ENCODE measurements at places on chromosomes 3 and 15.

- no peaks in the 10 kb centered on the region for H3K36me3 ChIP-seq
- H3K27ac ChIP-seq, result peak overlapping the region; percentile 30
- H3K27me3 ChIP-seq, result peaks cover 1% of the 10 kb centered on the region
- H3K4me3 ChIP-seq, result peak overlapping the region; percentile 49
Observed at GRCh38 chr15:66655511-66655910, 46.5 kb upstream of the SMAD6 start.

GRCh38 chr15:66017000-66017399, 147.7 kb downstream of the RAB11A start:
- peaks cover 3% of the 10 kb centered on the region for H3K27me3 ChIP-seq
- no peak overlapping the region for H3K4me3 ChIP-seq
- H3K27ac ChIP-seq, result no peak overlapping the region
- no peaks in the 10 kb centered on the region for H3K36me3 ChIP-seq
- DNase-seq, result no peak

DNA sequence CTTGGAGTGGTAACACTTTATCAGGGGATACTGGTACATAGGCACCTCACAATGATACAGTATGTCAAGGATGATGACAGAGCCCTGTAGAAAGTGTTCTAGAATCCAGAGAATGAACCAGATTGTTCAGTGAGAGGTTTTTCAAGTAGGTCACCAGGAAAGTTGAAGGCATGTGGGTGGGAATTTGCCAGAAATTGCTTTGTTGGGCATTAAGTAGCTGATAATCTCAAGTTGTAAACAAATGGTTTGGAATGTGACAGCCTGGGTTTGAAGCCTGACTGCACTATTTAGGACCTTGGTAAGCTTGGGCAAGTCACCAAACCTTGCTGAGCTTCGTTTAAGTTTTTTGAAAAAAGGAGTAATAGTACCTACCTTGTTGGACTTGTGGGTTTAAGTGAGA, 12.5 kb downstream of the SLC35G2 start:
- no peak overlapping the region for H3K4me3 ChIP-seq
- no peaks in the 10 kb centered on the region for H3K4me1 ChIP-seq
- no peak for DNase-seq
- peaks cover 17% of the 10 kb centered on the region for H3K27me3 ChIP-seq
- H3K36me3 ChIP-seq, result no peaks in the 10 kb centered on the region

GRCh38 chr3:78186404-78186803, 1146.5 kb downstream of the ROBO2 start:
- no peak for DNase-seq
- no peak overlapping the region for H3K4me3 ChIP-seq
- no peaks in the 10 kb centered on the region for H3K4me1 ChIP-seq
- no peaks in the 10 kb centered on the region for H3K27me3 ChIP-seq

- H3K27me3 ChIP-seq, result no peaks in the 10 kb centered on the region
- H3K4me1 ChIP-seq, result no peaks in the 10 kb centered on the region
- H3K4me3 ChIP-seq, result no peak overlapping the region
- H3K27ac ChIP-seq, result no peak overlapping the region
Observed at GRCh38 chr3:47225310-47225906, 57.2 kb downstream of the KIF9 start.

DNA sequence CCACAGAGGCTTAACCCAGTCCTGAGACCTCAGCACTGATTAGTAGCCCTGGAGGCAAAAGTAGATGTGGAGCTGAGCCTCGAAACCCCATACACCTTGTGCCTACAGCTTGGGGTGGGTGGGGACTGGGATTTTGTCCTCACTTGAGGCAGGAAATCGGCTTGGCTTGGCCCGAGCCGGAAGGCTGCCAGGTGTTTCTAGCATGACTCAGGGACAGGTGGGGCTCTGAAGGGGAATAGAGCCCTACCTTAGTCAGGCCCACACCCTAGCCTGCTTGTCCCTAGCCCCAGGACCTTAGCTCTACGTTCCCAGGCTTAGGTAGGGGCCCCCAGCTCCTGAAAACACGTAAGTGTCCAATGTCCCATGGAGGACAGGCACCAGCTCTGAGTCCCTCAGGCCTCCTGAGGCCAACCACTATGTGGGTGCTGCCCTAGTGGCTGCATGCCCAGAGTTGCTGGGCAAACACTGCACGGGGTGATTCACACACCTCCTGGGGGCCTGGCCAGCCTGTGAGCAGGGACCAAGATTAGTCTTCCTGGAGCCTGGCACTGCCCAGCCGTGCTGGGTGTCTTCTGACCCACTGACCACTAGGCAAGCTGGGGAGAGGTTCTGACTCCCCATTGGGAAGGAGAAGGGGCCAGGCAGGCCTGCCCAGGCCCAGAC, 3.1 kb downstream of the MST1R start:
- no peak overlapping the region for H3K27ac ChIP-seq
- H3K4me3 ChIP-seq, result no peak overlapping the region
- no peaks in the 10 kb centered on the region for H3K27me3 ChIP-seq

- H3K36me3 ChIP-seq, result no peaks in the 10 kb centered on the region
- peaks cover 1% of the 10 kb centered on the region for H3K27me3 ChIP-seq
- no peak overlapping the region for H3K27ac ChIP-seq
- no peaks in the 10 kb centered on the region for H3K4me1 ChIP-seq
- no peak for DNase-seq
Observed at GRCh38 chr3:104632521-104632920, 734.2 kb upstream of the ALCAM start.

- H3K4me1 ChIP-seq, result peaks cover 66% of the 10 kb centered on the region
- no peak overlapping the region for H3K27ac ChIP-seq
- no peak for DNase-seq
- H3K27me3 ChIP-seq, result peaks cover under 1% of the 10 kb centered on the region
- no peak overlapping the region for H3K4me3 ChIP-seq
- H3K36me3 ChIP-seq, result peaks cover 21% of the 10 kb centered on the region
Observed at GRCh38 chr3:66477856-66478255, 23.0 kb downstream of the LRIG1 start.

GRCh38 chr3:12237912-12238650, 50.8 kb upstream of the PPARG start:
- no peak overlapping the region for H3K4me3 ChIP-seq
- peaks cover 5% of the 10 kb centered on the region for H3K4me1 ChIP-seq
- DNase-seq, result no peak
- peaks cover 22% of the 10 kb centered on the region for H3K27me3 ChIP-seq

DNA sequence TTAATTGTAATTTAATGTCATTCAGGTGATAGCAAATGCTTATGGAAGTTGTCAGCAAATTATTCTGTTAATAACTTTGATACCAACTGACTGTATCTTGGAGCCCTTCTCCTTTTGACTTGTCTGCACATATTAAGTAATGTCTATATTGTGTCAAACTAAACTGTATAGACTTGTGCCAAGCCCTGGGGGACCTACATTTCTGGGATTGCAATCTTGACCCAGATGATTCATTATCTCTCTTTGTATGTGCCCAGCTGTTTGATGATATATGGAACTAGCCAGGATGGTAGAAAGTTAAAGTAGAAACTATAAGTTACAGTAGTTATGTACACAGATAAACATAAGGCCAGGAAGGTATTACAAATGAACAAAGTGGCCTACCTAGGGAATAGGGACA, 402.8 kb upstream of the RARB start:
- DNase-seq, result no peak
- H3K36me3 ChIP-seq, result no peaks in the 10 kb centered on the region
- H3K27me3 ChIP-seq, result no peaks in the 10 kb centered on the region
- no peak overlapping the region for H3K27ac ChIP-seq
- H3K4me3 ChIP-seq, result no peak overlapping the region

- no peaks in the 10 kb centered on the region for H3K4me1 ChIP-seq
- no peak overlapping the region for H3K4me3 ChIP-seq
- DNase-seq, result no peak
- H3K27ac ChIP-seq, result no peak overlapping the region
- no peaks in the 10 kb centered on the region for H3K27me3 ChIP-seq
- H3K36me3 ChIP-seq, result no peaks in the 10 kb centered on the region
Observed at GRCh38 chr3:52039846-52040245, 16.5 kb downstream of the DUSP7 start.

- no peaks in the 10 kb centered on the region for H3K4me1 ChIP-seq
- H3K36me3 ChIP-seq, result no peaks in the 10 kb centered on the region
- peaks cover 17% of the 10 kb centered on the region for H3K27me3 ChIP-seq
- H3K4me3 ChIP-seq, result no peak overlapping the region
- H3K27ac ChIP-seq, result no peak overlapping the region
Observed at GRCh38 chr3:46469680-46470357, 5.1 kb upstream of the LTF start.

GRCh38 chr15:77440378-77440999, 19.8 kb downstream of the HMG20A start:
- no peaks in the 10 kb centered on the region for H3K27me3 ChIP-seq
- H3K36me3 ChIP-seq, result peaks cover 1% of the 10 kb centered on the region
- H3K4me1 ChIP-seq, result peaks cover 39% of the 10 kb centered on the region
- no peak overlapping the region for H3K4me3 ChIP-seq
- no peak overlapping the region for H3K27ac ChIP-seq

DNA sequence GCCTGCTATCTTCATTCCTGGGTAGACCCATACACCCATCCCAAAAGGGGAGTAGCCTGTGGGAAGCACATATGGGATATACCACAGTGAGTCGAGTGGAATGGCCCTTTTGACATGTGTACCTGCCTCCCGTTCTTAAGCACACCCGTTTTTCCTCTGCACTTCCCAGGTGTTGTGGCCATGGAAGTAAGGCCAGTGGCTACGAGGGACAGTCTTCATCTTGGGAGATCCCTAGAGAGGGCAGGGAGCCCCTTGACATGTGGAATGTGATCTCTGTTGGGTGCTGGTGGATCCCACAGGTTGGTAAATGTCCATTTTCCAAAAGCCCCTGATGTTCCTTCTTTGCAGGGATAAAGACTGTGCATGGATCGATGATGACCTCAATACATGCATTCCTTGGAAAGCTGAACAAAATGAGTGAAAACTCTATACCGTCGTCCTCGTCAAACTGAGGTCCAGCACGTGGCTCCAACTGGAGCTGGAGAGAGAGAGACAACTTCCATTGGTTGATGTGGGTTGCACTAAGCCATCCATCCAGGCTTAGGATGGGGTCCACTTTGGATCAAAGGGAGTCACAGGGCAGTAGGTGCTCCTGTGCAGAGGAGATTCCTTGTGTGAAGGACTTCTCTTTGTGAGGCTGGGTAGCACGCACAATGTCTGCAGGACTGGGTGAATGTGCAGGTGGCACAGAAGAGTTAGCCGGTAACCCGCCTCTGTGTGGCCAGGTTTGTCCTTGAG, 136.8 kb downstream of the SNRPN start:
- H3K4me3 ChIP-seq, result no peak overlapping the region
- H3K36me3 ChIP-seq, result peaks cover 96% of the 10 kb centered on the region
- H3K4me1 ChIP-seq, result no peaks in the 10 kb centered on the region
- no peak for DNase-seq
- H3K27ac ChIP-seq, result no peak overlapping the region

GRCh38 chr15:68272721-68273271, 4.7 kb upstream of the FEM1B start:
- H3K4me1 ChIP-seq, result peaks cover 8% of the 10 kb centered on the region
- DNase-seq, result no peak
- H3K36me3 ChIP-seq, result no peaks in the 10 kb centered on the region
- H3K27ac ChIP-seq, result no peak overlapping the region
- H3K4me3 ChIP-seq, result no peak overlapping the region
